NCI-H345 (cell line): ENCODE measurements at places on chromosomes 3 and 15.

DNA sequence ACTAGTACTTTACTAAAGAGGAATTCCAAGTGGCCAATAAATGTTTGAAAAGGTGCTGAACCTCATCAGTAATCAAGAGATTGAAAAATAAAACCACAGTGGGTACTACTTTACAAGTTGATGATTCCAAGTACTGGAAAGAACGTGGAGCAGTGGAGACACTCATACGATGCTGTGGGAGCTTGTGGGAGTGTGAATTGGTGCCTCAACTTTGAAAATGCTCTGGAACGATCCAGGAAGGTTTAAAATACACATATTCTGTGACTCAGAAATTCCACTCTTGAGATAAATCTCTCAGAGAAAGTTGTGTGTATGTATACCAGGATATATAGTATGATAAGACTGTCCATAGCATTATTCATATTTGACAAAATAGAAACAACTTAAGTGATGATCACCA lies 9.3 kb downstream of the LRCH3 start:
- no peak for DNase-seq

DNA sequence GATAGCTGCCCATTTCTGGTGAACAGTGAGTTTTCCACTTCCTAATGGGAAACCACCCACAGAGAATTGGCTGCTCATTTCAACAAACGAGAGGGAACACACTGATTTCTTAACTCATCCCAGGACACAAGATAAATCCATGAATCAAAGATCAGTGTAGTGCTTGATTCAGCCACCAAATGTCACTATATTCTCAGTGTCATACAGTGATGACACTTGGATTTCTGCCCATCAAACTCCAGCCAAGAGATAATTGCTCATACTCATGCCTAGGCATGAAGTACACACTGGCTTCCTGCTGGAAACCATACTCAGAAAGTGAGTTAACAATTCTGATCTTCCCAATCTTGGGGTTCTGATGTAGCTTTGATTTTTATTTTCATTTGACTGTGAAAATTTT lies 35.4 kb upstream of the GRM7 start:
- peak; percentile 76 for DNase-seq

GRCh38 chr15:42729409-42729808 lies 7.5 kb downstream of the CDAN1 start:
- DNase-seq: no peak

DNA sequence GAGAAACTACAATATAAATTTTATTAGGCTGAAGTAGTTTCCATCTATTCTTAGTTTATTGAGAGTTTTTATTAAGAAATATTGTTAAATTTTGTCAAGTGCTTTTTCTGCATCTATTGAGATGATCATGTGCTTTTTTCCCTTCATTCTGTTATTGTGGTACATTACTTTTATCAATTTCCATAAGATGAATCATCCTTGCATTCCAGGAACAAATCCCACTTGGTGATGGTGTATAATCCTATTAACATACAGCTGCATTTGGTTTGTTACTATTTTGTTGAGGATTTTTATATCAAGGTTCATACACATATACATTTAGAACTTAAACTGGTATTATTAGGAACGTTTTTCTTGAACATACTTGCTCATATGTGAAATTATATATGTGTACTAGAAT lies 199.8 kb downstream of the TBC1D5 start:
- no peak for DNase-seq

- DNase-seq: no peak
Observed at GRCh38 chr3:52743152-52743551, 27.6 kb downstream of the NEK4 start.

DNA sequence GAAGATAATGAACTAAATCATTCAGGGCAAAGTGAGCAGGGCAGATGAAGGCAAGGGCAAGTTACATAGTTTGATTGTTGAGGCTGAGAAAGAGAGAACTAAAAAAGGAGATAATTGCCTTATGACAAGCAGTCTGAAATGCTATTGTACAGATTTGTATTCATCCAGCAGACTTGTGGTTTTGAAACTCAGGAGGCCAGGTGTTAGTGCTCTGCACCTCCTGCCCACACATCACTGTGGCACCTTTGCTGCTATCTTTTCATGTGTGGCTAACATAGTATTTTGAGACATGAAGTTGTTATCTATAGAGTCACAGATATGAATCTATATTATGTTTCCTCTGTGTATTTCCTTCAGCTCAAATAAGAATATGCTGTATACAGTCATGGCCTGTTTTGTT lies 24.3 kb upstream of the SUCLG2 start:
- no peak for DNase-seq

GRCh38 chr3:103367481-103367880 lies 932.7 kb downstream of the ZPLD1 start:
- DNase-seq: no peak

- DNase-seq: no peak
Observed at GRCh38 chr3:183958775-183959174, 58.9 kb downstream of the ABCC5 start.

- no peak for DNase-seq
Observed at GRCh38 chr3:176723758-176724393, 473.4 kb downstream of the TBL1XR1 start.

DNA sequence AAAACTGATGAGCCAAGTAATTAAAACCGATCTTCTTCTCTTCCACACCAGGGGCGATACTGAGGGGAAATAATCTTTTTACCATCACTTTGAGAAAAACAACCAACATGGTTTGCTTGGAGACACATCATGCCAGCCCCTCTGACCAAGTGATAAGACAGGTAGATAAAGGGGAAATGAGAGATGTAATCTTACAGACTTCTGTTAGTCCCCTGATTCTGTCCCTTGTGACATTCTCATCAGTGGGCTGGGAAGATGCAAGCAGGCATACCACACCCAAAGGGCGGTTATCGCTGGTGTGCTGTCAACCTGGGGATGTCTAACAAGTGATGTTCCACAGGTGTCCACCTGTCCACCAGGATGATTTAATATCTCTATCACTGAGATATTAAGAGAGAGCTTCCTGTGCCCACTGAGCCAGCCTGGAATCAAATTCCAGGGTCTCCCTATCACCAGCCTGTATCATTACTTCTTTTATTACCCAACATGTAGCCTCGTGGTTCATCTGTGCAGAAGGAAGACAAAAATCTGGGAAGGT lies 315.0 kb downstream of the FOXP1 start:
- no peak for DNase-seq

- DNase-seq: no peak
Observed at GRCh38 chr3:62090066-62090465, 283.3 kb downstream of the FEZF2 start.

GRCh38 chr15:101256757-101257156 lies 4.9 kb upstream of the CHSY1 start:
- no peak for DNase-seq

GRCh38 chr15:48469681-48470080 lies 138.5 kb downstream of the DUT start:
- DNase-seq: no peak
